ENCODE measurements at places on chromosomes 5 and 9.

GRCh38 chr9:22649384-22649783 lies 202.8 kb downstream of the DMRTA1 start:
- DNase-seq: no peak

DNA sequence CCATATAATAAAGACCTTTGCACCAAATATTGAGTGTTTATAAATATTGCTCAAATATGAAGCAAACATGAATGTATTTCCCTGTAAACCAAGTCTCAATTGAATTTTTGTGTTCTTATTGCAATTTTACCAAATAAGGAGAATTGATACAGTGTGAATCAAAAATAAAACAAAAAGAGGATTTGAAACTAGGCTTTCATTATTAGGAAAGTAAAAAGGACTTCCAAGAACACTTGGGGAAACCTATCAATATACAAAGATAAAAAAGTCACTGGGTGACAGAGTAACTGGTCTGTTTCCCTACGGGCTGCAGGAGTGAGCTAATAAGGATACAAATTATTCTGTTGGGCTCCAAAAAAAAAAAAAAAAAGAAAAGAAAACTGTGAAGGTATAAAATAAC lies 44.8 kb upstream of the SNX2 start:
- DNase-seq: no peak

DNA sequence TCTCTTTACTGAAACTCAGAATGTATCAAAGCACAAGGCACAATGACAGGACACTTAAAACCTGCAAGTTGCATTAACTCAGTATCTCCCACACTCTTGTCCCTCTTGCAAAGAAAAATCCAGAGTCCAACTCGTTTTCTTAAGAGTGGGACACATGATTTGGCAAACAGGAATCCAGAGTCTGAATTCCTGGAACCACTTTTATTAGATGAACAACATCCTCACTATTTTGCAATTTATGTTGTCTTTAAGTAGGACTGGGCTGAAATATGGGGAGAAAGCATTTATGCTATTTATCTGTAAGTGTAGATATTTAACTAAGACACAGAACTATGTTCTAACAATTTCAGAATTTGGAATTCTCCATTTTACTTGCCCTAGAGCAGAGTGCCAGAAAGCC lies 69.1 kb downstream of the ABCA1 start:
- no peak for DNase-seq

- no peak for DNase-seq
These were observed 94.7 kb downstream of the NLN start for GRCh38 chr5:65816729-65817128.

DNA sequence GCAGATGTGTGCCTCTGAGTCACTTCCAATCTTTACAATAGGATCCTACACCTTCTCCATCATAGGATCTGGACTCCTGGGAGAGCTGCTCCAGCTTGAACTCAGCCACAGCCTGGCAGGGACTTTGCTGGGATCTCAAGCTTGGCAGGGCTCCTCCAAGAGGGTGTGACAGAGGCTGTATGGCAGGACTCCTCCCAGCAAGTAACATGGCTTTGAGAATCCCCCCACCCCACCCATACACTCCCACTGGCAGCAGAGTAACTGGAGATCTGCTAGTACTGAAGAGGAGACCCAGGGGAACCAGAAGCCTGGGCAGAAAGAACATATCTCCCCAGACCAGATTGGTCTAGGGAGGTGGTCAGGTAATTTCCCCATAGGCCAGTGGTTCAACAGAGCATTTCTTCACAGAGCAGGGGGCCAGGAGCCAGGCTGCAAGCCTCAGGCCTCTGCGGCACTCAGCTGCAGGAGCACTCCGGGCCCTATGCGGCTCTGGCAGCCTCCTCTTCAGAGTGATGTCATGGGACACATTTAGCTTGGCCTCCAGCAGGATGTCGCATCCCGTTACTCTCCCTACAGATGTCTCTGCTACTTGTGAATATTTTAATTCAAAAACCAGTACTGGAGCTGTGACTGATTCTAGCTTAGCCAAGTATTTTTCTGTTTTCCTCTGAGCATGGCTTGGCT lies 1.7 kb upstream of the ACSL6 start:
- DNase-seq: no peak

DNA sequence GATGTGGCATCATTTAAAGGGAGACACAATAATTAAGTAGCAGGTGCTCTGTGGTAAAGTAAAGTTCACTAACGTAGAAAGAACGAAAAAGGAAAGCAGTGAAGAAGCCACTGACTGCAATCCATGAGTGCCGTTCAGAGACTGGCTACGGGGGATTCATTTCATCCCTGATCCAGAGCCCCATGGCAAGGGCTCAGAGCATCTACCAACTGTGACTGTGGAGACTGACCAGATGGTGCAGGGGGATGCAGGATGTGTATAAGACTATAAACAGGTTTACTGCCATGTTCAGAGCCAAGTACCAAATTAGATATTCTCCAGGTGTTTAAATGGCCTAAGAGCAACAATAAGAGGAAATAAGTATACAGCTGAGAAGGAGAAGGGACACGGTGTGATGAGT lies 47.7 kb downstream of the MARCHF11 start:
- DNase-seq: no peak

DNA sequence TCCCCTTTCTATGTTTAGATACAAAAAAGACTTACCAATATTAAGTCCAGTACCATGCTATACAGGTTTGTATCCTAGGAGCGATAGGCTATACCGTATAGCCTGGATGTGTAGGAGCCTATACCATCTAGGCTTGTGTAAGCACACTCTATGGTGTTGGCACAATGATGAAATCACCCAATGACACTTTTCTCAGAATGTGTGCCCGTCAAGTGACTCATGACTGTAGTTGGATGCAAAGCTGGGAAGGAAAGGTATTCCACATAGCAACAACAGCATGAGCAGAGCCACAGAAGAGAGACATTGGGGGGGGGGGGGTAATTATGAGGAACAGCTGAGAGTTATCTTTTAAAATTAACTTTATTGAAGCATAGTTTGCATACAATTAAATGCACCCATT lies 63.2 kb downstream of the TTLL11 start:
- no peak for DNase-seq

DNA sequence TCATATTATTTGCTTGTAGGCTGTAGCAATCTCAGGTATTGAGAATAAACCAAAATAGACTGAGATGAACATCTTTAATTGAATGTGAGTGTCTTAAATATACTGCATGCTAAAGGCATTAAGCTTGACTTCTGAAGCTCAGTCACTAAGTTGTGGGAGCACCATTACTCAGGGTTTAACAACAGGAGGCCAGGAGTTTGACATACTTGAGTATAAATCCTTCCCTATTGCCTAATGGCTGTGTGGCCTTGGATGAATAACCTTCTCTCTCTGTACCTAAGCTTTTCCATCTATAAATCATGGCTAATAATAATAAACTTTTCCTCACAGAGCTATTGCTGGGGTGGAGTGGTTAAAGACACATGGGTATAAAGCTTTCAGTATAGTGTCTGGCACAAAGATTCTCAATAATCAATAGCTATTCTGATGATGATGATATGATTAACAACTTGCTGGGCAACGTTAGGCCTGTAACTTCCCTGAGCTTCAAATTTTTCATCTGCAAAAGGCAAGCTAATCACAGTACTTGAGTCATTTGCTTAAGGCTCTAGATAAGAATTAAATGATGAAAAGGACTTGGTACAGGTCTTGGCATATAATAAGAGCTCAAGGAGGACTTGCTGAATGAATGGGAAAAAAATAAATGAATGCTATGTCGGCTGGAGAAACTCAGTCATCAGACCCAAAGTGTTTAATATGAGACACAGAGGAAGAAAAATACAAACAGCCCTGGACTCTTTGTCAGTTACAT lies 174.0 kb upstream of the IL12B start:
- DNase-seq: no peak

- no peak for DNase-seq
These were observed 355.5 kb downstream of the TLR4 start for GRCh38 chr9:118059484-118060278.

DNA sequence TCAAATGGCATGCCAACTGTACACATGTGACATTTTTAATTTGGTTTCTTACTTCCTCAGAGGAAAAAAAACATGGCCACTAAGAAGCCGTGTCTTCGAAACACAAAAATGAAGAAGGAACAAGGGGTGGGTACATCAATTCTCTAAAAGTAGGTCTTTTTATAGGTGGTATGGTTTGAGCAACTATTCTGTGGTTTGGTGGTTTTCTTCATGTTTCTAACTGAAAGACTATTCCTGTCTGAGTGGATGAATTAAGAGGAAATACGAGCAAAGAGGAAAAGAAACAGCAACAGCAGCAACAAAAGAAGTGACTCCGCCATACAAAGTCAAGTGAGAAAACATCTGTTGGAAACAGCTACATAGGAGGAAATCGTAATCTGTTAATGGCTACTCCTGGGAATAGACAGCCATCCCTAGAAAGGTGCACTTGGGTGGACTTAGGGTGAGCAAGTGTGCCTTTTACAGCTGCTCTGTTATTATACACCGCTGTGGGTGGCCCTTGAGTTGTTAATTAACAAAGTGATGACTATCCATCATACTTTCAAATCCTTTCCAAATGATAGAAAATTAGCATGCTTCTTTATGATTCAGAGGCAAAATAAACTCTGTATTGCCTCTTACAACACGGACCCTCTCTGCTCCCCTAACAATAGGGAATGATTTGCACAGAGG lies 575.8 kb downstream of the TLE1 start:
- no peak for DNase-seq

DNA sequence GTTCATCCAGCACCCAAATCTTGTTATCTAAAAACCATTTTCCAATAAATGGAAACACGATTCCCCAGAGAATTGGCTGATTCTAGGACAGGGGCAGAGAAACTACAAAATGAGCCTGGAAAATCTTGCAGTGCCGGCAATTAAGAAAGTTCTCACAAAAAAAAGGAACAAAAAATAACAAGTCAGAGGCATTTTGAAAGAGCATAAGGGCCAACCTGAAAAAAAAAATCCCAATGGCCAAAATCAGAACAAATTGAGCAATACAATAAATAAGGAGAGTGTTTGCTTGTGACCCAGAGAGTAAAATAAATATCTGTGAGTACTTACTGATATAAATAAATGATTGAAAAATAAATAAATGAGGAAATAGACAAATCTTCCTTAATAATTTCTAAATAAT lies 55.1 kb upstream of the S1PR3 start:
- no peak for DNase-seq

DNA sequence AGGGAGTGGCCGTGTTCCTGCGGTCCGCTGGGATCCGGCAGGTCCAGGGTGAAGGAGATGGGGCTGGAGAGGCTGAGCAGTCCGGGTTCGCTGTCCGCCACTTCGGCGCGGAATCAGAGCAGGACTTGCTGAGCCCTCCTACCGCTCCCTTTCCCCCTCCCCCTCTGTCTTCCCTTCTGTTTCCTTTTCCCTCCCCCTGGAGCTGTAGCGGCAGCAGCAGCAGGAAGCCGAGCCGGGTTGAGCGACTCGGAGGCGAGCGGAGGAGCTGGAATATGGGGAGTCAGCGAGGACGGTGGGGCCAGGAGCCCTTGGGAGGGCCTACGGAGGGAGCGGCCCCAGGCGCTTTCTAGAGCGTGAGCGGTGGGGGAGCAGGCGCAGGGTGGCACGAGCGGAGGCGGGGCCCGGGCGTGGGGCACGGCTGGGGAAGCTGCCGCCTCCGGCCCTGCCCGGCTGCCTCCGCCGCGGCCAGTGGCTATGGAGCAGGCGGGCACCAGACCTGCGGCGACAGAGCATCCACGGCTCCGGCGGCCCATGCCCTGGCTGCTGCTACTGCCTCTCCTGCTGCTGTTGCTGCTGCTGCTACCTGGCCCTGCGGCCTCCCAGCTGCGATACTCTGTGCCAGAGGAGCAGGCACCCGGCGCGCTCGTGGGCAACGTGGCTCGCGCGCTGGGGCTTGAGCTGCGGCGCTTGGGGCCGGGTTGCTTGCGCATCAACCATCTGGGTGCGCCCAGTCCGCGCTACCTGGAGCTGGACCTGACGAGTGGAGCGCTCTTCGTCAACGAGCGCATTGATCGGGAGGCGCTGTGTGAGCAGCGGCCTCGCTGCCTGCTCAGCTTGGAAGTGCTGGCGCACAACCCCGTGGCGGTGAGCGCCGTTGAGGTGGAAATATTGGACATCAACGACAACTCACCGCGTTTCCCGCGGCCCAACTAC lies at the start of gene PCDHAC2:
Gene PCDHAC2 (plus strand): TSS at position 184 of the 933 bp plus-strand sequence. CDS start 291 bp downstream, at position 475.
- DNase-seq: no peak

- no peak for DNase-seq
These were observed 35.8 kb upstream of the TLX3 start for GRCh38 chr5:171272996-171273970.

- DNase-seq: no peak
These were observed 15.2 kb upstream of the PHYKPL start for GRCh38 chr5:178247481-178248456.

DNA sequence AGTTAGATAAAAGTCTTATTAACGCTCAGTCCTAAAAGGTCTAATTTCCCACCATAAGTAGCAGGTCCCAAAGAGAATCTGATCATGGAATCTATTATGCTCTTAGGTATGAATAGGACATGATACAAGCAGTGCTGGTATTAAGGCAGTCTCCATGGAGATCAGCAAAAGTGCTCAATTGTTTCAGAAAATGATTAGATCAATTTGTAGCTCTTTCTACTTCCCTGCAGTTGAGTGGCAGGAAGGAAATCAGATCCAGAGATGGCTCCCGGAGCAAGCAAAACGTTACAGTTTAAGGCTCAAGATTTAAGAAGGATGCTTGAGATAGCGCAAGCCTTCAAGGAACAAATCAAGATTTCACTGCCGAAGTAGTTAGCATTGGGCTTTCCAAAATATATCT lies 205.7 kb downstream of the DRD1 start:
- DNase-seq: no peak

GRCh38 chr5:160169326-160169725 lies 50.1 kb upstream of the PWWP2A start:
- DNase-seq: no peak

GRCh38 chr9:272251-273213 lies 57.9 kb downstream of the DOCK8 start:
- peak; percentile 58 for DNase-seq

DNA sequence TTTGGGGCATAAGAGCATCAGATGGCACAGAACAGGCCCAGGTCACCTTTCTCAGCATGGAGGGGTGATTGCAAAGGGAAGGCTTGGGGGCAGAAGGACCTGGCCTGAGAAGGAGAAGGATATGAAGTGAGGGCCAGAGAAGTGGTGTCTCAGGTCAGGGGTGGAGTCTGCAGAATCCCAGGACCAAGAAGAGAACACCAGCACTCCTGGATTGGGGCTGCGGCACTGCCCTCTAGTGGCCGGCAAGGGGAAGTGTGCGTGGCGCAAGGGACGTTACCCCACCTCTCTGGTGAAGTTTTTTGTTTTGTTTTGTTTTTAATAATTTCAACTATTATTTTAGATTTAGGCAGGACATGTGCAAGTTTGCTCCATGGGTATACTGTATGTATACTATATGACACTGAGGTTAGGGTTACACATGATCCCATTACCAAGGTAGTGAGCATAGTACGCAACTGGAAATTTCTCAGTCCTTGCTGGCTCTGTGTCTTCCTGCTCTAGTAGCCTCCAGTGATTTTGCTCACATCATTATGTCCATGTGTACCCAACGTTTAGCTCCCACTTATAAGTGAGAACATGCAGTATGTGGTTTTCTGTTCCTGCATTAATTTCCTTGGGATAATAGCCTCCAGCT lies 1548.6 kb downstream of the EFNA5 start:
- no peak for DNase-seq

Measured in stimulated activated CD8-positive, alpha-beta memory T cell treated with anti-CD3 and anti-CD28 coated beads, Interleukin-2, amount 100 ng/mL, for 1 hour (primary cell).